ENCODE measurements at places on chromosomes 11 and 22.

- DNase-seq = no peak
Measured at GRCh38 chr11:66420671-66421476, at the start of gene NPAS4. TSS of gene NPAS4 (plus strand) at chr11:66421035. CDS start at chr11:66421180, 145 bp downstream.

GRCh38 chr11:612201-612960 is 3.4 kb downstream of the IRF7 start:
- DNase-seq = peak; percentile 75

- DNase-seq = no peak
Measured at GRCh38 chr11:65096926-65097325, 912 bp downstream of the VPS51 start.

- no peak for DNase-seq
Measured at GRCh38 chr11:86799680-86800075, 664 bp upstream of the PRSS23 start.

DNA sequence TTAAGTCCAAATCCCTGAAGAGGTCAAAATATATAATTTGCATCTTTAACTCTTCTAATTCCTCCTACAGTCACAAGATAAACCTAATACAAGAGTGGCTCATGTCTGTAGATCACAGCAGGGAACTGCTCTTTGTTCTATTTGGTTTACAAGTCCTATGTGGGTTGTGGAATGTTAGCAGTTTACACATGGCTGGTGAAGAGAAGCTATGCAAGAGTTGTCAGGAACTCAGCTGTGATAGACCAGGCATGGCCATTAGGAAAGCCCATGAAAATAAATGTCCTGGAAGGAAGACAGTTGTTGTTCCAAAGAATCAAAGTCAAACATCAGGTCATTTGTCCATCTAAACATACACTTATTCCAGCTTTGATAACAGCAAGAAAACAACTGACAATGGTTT is 312.4 kb upstream of the PITPNB start:
- no peak for DNase-seq

GRCh38 chr22:44931077-44931540 is 78.7 kb downstream of the PHF21B start:
- peak; percentile 64 for DNase-seq

DNA sequence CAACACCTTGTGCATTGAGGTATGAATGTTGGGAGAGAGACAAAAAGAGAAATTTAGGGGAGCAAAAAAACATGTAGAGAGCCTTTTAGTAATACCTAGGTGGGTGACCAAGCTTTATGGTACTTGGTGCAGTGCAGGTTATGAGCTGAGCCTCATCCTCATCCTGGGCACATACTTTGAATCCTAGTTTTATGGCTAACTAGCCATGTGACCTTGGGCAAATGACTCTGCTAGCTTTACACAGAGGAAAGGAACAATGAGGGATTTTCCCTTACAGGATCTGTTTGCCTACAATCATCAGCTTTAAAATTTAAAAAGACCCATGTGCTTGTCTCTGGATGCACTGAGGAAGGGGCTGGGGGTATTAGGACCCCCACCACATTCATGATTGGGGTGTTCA is 187.8 kb upstream of the ISX start:
- DNase-seq = no peak

DNA sequence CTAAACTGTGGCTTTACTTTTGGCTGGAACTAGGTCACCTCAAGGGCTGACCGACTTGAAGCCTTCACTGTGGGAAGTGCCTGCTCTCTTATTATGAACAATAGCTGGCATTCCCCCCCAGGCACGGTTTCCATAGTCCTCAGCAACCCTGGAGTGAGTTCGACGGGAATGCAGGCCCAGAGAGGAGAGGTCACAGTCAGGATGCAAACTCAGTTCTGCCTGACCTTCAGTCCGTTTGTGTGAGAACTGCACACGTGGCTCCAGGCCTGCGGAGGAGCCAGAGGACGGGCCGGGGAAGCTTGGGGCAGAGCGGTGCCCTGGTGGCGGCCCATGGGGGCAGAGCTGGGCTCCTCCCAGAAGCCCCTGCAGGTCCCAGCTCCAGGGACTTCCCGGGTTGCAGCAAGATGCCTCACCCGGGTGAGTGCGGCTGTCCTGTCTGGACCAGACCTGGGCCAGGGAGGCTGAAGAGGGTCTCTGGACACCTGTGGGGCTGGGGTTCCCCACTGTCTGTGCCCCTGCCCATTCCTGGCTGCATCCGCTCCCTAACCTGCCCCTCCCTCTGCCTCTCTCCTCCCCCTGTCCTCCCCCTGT is 17.2 kb downstream of the SLC25A18 start:
- no peak for DNase-seq

GRCh38 chr22:27835446-27835845 is 33.9 kb upstream of the MN1 start:
- no peak for DNase-seq

- no peak for DNase-seq
Measured at GRCh38 chr11:112185883-112186282, 10.6 kb downstream of the BCO2 start.

GRCh38 chr11:67439321-67440228 is 2.1 kb upstream of the PTPRCAP start:
- no peak for DNase-seq

- no peak for DNase-seq
Measured at GRCh38 chr22:46714550-46714949, 23.5 kb downstream of the CERK start.
